ENCODE measurements at places on chromosomes 16 and 17. TPM values are rescaled to one million over a fixed set of nuclear protein-coding genes. Genes with fewer than 3 reads are reported as not detected.

SPATA32 gene
- total RNA-seq: 0.21 TPM

FBXL16 gene
- total RNA-seq: 6.1 TPM

PHLPP2 gene
- 11.2 TPM for total RNA-seq

PERCC1 gene
- total RNA-seq: not detected

HID1 gene
- total RNA-seq: 1.6 TPM

MSLN gene
- total RNA-seq: not detected

C16orf96 gene
- 0.09 TPM for total RNA-seq

NGFR gene
- 0.46 TPM for total RNA-seq

ESRP2 gene
- 0.58 TPM for total RNA-seq

ALOX12 gene
- total RNA-seq: not detected

KRTAP9-8 gene
- not detected for total RNA-seq

ADAM11 gene
- total RNA-seq: 0.55 TPM

HSPB9 gene
- total RNA-seq: 0.09 TPM

DYNC1LI2 gene
- 32.3 TPM for total RNA-seq

ALDH3A1 gene
- not detected for total RNA-seq

CNTNAP4 gene
- not detected for total RNA-seq

OTOA gene
- total RNA-seq: not detected

PRSS33 gene
- not detected for total RNA-seq

SLC5A11 gene
- total RNA-seq: not detected

LUC7L3 gene
- 120 TPM for total RNA-seq

HASPIN gene
- total RNA-seq: 25.2 TPM

TAC4 gene
- total RNA-seq: not detected

LLGL2 gene
- total RNA-seq: 9.6 TPM

MYO1D gene
- 8.7 TPM for total RNA-seq

MPRIP gene
- 179 TPM for total RNA-seq

XAF1 gene
- total RNA-seq: 48.6 TPM

KRTAP2-1 gene
- total RNA-seq: not detected

KRT12 gene
- total RNA-seq: not detected

KRT32 gene
- not detected for total RNA-seq
